ENCODE measurements at places on chromosomes 6 and 20.

- no peak for DNase-seq
These were observed 118.3 kb downstream of the SLC24A3 start for GRCh38 chr20:19330731-19331130.

DNA sequence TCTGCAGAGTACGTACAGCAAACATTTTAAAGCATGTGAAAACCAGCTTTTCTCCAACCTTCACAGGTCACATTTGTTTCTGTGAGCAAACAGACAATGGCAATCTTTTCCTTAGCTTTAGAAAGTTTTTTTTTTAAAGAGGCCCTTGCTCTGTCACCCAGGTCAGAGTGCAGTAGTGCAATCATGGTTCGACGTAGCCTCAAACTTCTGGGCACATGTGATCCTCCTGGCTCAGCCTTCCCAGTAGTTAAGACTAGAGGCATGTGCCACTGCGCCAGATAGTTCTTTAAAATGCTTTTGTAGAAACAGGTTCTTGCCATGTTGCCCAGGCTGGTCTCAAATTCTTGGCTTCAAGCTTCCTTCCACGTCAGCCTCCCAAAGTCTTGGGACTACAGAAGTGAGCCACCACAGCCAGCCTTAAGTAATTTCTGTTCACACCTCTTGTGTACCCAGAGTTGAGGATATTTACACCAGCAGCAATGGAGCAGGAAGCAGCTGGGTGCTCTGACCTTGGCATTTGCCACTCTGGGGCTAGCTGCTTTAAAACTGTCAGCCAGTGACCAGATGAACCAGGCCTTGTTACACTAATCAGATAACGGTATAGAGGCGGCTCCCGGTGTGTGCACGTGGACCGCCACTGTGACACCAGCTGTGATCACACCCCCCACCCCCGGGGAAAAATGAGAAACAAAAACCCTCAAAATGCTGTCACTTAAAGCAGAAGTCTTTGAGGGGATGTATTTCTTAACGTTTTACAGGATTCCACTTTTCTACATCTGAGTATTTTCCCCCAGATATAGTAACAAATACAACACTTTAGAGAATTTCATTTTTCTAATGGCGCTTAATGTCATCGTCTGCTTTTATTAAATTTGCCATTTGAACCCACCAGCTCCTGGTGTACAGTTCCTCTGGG is 71.3 kb downstream of the AKAP12 start:
- DNase-seq, result no peak

GRCh38 chr6:57303931-57304681 is 13.3 kb upstream of the PRIM2 start:
- DNase-seq, result no peak

DNA sequence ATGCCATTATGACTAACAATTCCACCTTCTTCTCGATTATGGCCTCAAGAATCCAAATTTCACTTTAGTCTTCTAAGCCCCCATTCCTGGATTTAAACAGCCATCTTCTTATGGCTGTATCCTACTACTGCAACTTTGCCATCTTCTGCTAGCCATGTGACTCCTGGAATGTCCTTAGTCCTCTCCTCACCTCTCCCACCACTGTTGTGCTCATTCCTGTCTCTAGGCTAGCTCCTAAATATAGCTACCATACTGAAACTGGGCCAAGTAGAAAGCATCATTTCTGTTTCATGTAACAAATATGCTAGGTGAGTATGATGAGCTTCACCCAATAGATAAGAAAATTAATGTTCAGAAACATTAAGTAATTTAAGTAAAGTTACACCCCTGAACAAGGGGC is 313.1 kb downstream of the CLVS2 start:
- no peak for DNase-seq

DNA sequence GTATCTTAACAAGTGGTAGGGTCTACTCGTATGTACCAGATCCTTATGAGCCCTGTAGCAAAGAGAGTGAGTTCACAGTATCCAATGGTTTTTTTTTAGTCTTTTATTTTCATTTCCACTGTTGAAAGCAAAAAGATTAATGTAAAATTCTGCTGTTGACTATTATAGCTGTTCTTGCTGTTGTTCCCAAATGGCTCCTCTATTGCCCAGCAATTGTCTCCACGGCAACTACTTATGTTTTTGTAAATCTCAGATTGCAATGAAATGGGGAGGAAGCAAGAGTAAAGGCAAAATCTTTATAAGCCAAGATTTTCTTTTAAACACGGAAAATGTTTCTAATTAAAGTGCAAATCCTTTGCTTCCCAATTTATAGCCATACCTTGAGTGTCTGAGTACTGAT is 406.1 kb downstream of the EPM2A start:
- no peak for DNase-seq

GRCh38 chr6:46704562-46704961 is 16.9 kb downstream of the TDRD6 start:
- peak; percentile 54 for DNase-seq

- DNase-seq, result no peak
These were observed 8.1 kb upstream of the C20orf144 start for GRCh38 chr20:33653900-33654596.

GRCh38 chr6:32050562-32050961 is 12.3 kb downstream of the CYP21A2 start:
- no peak for DNase-seq

GRCh38 chr6:1482381-1483166 is 93.2 kb downstream of the FOXF2 start:
- peak; percentile 58 for DNase-seq

DNA sequence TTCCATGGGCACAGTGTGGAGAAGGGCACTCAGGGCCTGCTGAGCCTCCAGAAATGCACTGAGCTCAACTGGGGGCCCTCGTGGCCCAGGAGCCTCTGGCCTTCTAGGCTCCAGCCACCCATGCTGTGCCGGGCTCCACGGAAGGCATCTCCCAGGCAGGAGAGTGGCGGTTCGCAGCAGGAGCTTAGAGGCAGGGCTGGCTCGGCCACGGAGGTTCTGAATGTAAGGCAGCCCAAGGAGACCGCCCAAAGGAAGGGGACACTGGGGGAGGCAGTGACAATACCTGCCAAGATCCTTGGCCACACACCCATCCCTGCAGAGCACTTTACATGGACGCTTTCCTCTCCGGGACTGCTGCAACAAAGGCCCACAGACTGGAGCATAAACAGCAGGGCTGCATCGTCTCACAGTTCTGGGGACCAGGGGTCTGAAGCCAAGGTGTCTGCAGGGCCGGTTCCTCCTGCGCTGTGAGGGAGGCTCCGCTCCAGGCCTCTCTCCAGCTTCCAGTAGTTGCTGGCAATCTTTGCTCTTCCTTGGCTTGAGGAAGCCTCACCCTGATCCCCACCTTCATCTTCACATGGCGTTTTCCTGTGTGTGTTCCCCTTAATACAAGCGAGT is 128.2 kb upstream of the CDH4 start:
- no peak for DNase-seq

- no peak for DNase-seq
These were observed 132.3 kb upstream of the THEMIS start for GRCh38 chr6:128033156-128033555.

GRCh38 chr6:157962601-157963302 is 18.9 kb upstream of the SYNJ2 start:
- DNase-seq, result peak; percentile 83

DNA sequence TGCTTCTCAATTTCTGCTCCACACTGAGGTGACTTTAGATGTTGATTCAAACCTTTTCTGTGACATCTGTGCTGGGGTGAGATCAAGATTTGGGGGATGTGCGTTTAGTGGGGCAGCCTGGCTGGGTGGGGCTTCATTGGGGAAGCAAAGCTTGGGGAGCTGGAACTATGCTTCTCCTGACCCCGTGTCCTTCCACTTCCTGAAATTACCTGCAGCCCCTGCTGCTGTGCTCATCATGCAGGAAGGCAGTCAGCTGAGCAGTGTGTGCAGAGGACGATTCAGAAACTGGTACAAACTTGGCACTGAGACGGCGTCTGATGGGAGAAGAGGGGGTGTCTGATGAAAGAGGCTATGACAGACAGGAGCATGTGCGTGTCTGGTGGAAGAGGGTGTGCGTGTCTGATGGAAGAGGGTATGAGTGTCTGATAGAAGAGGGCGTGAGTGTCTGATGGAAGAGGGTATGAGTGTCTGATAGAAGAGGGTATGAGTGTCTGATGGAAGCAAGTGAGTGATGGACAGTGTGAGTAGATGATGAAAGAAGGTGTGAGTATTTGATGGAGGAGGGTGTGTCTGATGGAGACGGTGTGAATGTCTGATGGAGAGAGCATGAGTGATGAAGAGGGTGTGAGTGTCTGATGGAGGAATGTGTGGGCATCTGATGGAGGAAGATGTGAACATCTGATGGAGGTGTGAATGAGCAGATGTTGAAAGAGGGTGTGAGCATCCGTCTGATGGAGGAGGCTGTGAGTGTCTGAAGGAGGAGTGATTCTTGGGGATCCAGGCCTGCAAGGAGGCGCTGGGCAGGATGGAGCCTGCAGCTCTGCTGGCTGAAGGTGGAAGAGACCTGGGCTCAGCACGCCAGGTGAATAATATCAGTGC is 103.4 kb downstream of the SYCP2 start:
- DNase-seq, result peak; percentile 8

GRCh38 chr6:186340-186965 is 105.8 kb upstream of the DUSP22 start:
- DNase-seq, result no peak

DNA sequence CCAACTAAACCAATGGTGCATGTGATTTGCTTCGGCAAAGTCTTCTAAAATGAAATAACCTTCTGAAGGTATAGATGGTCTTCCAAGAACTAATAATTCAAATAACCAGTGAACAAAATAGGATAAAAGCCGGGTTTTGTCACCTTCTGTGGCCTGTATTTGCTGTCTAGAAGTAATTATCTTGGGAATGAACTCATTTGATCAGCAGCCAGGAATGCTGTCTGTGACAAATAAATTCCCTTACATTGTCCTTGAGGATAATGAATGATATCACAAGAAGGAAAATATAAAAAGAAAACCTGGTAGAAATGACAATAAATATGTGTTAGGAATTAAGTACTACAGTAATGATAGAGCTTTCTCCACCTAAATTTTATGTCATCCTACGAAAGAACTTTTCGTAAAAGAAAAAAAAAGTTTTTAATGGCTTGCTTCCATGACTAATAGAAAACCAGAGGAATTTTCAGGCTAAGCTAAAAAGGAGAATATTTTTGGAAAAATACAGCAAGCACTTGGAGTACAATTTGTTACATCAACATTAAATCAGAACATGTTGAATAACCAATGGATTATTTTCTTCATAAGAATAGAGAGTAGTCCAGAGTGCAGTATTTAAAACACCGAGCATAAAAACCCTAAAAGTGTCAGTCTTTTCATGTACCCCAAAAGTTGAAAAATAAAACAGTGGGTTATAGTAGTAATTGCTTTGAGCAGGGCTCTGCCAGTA is 247.7 kb downstream of the TBC1D7 start:
- no peak for DNase-seq

GRCh38 chr6:122399348-122400120 is at the start of gene HSF2:
TSS of gene HSF2 (plus strand) at chr6:122399652. CDS start at chr6:122399738, 86 bp downstream.
- peak; percentile 97 for DNase-seq

- DNase-seq, result no peak
These were observed 186.5 kb downstream of the MAFB start for GRCh38 chr20:40502576-40502975.

DNA sequence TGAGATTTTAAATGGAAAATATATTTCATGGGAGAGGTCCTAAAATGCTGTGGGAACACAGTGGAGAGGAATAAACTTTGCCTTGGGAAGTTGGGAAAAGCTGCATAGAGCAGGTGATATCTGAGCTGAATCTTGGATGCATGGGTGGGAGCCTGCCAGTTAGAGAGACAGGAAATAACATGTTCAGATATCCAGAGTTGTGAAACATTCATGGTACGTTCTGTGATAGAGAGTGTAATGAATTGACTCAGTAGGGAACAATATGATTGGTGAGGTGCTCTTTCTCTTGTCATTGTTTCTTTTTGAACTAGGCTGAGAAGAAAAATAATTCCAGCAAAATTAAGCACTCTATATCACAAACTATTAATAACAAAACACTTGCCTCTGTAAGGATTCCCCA is 72.8 kb downstream of the RPS12 start:
- no peak for DNase-seq

GRCh38 chr6:55957961-55958422 is 82.6 kb upstream of the BMP5 start:
- no peak for DNase-seq

GRCh38 chr6:155174576-155175211 is 89.1 kb upstream of the CLDN20 start:
- peak; percentile 71 for DNase-seq

- no peak for DNase-seq
These were observed 59.6 kb downstream of the OLIG3 start for GRCh38 chr6:137434640-137435039.

- no peak for DNase-seq
These were observed 14.6 kb downstream of the TJAP1 start for GRCh38 chr6:43491750-43492661.

GRCh38 chr6:30775104-30775503 is 30.8 kb upstream of the IER3 start:
- no peak for DNase-seq

GRCh38 chr6:57108691-57109090 is 18.7 kb downstream of the ZNF451 start:
- peak; percentile 77 for DNase-seq

- DNase-seq, result no peak
These were observed 306.4 kb downstream of the COL12A1 start for GRCh38 chr6:74899416-74899815.

GRCh38 chr6:127118298-127119101 is at the start of gene RSPO3:
TSS of gene RSPO3 (plus strand) at chr6:127118671. CDS start at chr6:127119193, 522 bp downstream.
- DNase-seq, result no peak

GRCh38 chr6:167550941-167551627 is 226.2 kb downstream of the TTLL2 start:
- no peak for DNase-seq

- no peak for DNase-seq
These were observed 672.4 kb downstream of the HTR1B start for GRCh38 chr6:76790881-76791280.

- DNase-seq, result no peak
These were observed 90.9 kb downstream of the ANKS1A start for GRCh38 chr6:34979994-34980393.

DNA sequence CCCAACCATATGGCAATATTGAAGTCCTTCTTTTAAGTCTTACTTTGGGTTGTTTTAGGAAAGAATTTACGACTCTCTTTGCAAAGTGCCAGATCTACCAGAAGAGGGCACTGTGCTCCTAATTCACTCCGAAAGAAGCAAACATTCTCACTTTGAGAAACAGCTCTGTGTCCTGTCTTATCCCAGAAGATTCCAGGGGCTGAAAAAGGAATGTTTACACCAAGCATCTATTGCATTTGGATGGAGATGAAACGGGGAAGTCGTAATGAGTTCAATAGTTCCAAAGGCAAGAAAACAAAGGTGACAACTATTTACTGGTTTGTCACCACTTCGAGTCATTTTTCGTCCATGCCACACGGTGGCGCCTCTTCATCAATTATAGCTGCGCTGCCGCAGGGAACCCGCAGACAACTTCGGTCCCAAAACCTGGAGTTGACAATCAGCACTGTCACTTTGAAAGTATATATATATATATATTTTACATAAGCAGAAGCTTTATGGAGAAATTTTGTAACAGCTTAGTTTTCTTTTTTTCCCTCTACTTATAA is 121.6 kb downstream of the MOXD1 start:
- DNase-seq, result peak; percentile 71

DNA sequence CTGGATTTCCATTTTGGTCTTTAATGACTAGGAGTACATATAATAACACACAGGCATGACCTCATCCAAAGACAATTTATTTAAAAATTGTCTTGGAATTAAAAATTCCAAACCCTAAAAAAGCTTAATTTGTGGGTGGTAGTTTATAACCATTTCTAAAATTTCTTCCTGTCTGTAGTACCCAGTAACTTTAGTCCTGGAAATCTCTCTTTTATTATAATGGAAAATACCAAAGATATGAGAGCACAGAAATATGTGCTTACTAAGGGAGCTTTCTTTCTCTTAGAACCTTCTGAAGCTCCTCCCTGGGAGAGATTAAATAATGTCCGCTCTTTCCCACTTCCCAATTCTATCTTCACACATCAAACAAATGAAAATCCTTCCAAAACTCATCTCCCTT is 70.5 kb upstream of the PRL start:
- DNase-seq, result no peak

Measured in MV-4-11 (cell line).